ENCODE measurements at places on chromosomes 7 and 10. TPM values are rescaled to one million over a fixed set of nuclear protein-coding genes. Genes with fewer than 3 reads are reported as not detected.

The LBX1 gene
- not detected for total RNA-seq

- DNase-seq = no peak
These were observed 51.4 kb downstream of the CELF2 start for GRCh38 chr10:11068861-11069633.

DNA sequence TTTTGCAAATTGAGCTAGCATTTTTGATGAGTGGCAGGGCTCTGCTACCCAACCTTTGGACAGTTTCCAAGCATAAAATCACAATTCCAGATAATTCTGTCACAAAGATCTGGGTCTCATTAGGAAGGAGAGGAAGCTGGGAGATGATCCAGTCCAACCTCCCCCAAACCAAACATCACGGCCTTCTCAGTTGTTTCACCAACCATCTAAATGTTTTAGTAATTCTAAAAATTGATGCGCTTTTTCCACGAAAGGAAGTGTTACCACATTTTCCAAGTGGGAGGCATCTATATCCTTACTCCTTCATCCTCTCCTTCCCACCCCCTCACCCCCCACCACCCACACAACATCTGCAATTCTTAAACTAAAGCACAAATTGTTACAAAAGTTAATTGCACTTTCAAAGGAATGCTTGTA, 108.3 kb downstream of the EGFR start:
- no peak for DNase-seq

GRCh38 chr10:104688251-104689042, 47.4 kb downstream of the SORCS3 start:
- DNase-seq = no peak

- DNase-seq = no peak
These were observed 110.0 kb downstream of the EGFR start for GRCh38 chr7:55128693-55129394.
